ENCODE measurements at places on chromosomes 3 and 15.
A peak's percentile ranks its signal among the peaks of the same experiment; 100 is the strongest.

GRCh38 chr3:38643090-38643489 is 6.4 kb downstream of the SCN5A start:
- no peak for DNase-seq

GRCh38 chr3:62167566-62168262 is 205.6 kb downstream of the FEZF2 start:
- DNase-seq = no peak

- no peak for DNase-seq
Measured at GRCh38 chr3:48405971-48406370, 23.9 kb downstream of the PLXNB1 start.

GRCh38 chr3:6753536-6753935 is 107.4 kb upstream of the GRM7 start:
- no peak for DNase-seq

- DNase-seq = no peak
Measured at GRCh38 chr3:37993067-37993455, 2.5 kb downstream of the VILL start.

GRCh38 chr3:173399044-173399443 is 1.5 kb downstream of the NLGN1 start:
- no peak for DNase-seq

GRCh38 chr3:160546727-160547126 is 18.6 kb downstream of the KPNA4 start:
- no peak for DNase-seq

DNA sequence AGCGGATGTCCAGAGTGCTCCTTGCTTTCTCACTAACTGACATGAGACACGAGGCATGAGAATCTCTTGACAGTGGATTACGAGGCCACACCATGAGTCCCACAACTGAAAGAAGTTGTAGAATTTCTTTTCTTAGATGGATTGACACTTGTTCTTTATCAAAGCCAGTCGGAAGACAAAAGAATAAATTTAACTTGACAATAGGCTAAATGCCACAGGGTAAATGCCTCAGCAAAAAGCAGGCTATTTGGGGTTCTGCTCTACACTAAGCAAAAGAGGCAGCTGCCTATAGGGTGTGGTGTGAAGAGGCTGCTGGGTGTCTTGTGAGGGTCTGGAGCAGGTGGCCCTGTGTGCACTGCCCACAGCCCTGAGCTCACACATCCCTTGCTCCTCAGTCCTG is 135.1 kb upstream of the SEMA6D start:
- no peak for DNase-seq

DNA sequence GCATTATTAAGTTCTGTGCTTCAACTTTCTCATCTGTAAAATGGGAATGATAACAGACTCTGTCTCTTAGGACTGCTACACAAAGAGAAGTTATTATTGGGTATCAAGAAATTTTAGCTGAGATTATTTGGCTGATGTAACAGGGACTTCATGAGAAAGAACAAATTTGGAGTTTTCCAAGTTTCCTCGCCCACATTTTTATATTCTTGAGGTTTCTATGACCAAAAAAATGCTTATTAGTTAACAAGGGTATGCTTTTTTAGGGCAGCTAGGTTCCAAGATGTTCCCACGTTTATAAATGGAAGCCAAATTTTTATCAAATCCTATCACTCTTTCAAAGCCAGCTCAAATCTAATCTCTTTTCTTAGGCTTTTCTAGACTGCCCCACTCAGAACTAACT is 50.6 kb upstream of the C3orf80 start:
- DNase-seq = no peak

GRCh38 chr3:61574854-61575253 is 13.5 kb downstream of the PTPRG start:
- DNase-seq = no peak

- no peak for DNase-seq
Measured at GRCh38 chr3:183275418-183275817, 22.4 kb downstream of the B3GNT5 start.

GRCh38 chr15:99017322-99017701 is 9.7 kb upstream of the PGPEP1L start:
- no peak for DNase-seq

- DNase-seq = no peak
Measured at GRCh38 chr3:122977746-122978466, 49.7 kb downstream of the SEMA5B start.

DNA sequence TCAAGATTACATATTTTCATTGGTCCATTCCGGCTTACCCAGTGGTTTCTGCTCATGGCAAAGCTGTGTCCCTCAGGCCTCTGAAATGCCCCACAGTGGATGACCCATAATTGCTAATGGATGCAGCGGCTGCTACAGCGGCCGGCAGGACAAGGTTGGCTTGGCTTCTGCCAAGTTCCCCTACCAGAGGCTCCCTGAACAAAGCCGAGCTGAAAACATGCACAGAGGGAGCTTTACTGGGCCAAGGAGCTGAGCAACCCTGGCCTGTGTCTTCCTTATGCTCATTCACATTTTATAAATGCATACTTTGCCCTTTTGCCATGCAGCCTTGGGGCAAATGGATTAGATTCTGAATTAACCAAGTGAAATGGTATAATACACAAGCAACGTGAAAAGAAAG is 150.5 kb downstream of the NTRK3 start:
- DNase-seq = no peak

DNA sequence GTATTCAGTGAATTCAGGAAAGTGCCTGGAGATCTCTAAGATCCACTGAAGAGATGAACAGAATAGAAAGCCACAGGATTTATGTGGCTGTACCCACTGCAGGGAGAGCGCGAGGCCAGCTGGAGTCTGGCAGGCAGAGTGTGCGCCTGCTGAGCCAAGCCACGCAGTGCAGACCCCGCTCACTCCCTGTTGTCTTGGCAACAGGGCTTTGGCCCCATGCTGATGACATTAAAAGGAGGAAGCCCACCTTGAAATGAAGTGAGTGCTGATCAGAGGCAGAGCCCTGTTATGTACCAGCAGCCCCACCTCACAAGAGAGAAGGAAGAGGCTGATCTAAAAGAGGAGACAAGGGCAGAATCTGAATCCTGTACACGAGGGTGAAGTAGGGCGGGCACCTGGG is 36.7 kb downstream of the PXYLP1 start:
- no peak for DNase-seq

DNA sequence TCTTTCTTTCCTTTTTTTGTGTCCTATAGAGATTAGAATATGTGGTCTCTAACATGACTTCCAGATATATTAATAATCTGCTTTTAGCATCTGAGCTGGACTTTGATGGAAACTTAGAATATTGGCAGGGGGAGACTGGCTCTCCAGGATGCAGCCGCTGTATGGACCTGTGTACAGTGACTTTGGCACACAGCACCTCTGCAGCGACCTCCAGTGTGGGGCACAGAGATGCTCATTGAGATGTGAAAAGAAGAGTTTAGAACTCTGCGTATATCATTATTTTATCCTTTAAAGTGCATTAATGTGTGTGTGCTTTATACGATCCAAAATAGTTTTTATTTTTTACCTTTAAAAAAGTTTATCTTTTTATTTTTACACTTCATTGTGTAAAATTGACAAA is 18.3 kb downstream of the CFAP161 start:
- DNase-seq = no peak

GRCh38 chr15:49718846-49719245 is 98.0 kb downstream of the DTWD1 start:
- DNase-seq = no peak

DNA sequence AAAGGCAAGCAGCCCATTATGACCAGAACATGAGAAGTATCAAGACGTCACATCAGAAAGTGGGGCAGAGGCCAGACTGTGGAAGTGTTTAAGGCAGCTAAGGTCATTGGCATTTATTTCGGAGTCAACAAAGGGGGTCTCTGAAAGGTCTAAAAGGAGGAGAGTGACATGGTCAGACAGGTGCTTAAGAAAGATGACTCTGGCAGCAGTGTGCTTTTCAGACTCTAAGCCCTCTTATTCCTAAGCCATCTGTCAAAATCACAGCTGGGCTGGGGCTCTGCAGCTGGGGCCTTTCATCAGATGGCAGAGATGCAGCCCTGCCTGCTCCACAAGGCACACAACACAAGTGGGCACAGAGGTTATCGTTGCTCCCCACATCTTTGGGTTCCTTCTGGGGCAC is 14.0 kb downstream of the FBXL22 start:
- no peak for DNase-seq

DNA sequence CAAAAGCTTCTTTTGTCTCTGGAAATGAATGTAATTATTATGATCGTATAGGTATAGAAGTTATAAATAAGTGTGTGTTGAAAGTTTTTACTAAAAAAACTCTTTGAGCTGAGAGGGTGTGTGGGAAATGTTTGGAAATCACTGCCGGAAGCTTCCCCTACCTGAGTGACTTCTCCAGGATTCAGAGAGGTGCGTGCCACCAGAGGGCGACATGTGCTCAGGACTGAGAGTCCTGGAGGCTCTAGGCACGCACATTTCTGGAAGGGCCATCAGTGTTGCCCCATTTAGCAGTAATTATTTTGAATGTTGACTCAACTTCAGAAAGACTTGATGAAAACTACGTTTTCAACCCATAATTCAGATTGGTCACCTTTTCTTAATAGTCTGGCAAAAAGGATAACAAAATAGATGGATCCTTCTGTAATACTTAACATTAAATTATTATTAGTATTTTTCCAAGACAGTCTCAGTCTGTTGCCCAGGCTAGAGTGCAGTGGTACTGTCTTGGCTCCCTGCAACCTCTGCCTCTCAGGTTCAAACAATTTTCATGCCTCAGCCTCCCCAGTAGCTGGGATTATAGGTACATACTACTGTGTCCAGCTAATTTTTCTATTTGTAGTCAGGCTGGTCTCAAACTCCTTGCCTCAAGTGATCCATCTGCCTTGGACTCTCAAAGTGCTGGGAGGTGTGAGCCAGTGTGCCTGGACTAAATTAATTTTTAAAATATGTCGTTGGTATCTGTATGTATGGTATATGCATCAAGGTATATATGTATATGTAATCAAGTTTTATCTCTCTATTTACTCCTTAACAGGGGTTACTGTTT is 34.5 kb downstream of the GPR171 start:
- peak; percentile 60 for DNase-seq

- no peak for DNase-seq
Measured at GRCh38 chr3:52240059-52240885, 1.3 kb upstream of the TWF2 start.

GRCh38 chr15:90266485-90266884 is 1.0 kb downstream of the NGRN start:
- DNase-seq = no peak

DNA sequence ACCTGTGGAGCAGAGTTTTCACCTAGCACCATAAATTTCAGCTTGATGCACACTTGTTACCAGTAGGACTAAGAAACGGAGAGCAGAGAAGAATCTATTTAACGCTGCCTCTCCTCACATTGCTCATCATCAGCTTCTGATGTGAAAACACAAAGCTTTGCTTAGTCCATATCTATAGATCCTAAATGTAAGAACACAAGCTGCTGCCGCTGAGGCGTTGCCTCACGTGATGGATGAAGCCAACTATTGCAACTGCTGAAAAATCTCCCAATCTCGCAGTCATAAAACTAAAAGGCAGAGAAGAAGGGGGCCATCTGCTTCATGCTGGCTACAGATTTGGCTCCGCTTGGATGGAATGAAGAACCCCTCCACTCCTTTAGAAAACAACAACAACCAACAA is 42.7 kb downstream of the CADPS start:
- DNase-seq = no peak

DNA sequence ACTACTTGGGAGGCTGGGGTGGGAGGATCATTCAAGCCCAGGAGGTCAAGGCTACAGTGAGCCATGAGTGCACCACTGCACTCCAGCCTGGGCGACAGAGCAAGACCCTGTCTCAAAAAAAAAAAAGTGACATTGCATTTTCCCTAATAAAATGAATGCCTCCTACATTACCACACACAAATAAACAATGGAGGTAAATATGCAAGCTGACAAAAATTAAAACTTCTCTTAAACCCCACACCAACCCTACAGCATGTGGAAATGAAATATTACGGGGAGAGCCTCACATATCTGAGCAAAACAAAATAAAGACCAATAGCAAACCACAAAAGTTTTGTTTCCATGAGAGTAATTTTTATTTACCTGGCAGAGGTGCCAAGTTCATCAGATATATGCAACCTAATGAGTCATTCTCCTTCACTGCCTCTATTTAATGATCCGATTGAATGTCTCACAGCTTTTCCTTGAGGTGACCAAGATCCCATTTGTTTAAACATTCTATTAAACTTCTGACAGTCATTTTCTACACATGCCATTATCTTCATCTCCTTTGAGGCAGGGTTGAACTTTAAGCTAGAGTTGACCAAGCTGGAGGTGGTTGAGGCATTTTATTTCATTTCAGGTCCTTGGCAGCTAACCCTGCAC is 9.4 kb upstream of the CAV3 start:
- DNase-seq = no peak

DNA sequence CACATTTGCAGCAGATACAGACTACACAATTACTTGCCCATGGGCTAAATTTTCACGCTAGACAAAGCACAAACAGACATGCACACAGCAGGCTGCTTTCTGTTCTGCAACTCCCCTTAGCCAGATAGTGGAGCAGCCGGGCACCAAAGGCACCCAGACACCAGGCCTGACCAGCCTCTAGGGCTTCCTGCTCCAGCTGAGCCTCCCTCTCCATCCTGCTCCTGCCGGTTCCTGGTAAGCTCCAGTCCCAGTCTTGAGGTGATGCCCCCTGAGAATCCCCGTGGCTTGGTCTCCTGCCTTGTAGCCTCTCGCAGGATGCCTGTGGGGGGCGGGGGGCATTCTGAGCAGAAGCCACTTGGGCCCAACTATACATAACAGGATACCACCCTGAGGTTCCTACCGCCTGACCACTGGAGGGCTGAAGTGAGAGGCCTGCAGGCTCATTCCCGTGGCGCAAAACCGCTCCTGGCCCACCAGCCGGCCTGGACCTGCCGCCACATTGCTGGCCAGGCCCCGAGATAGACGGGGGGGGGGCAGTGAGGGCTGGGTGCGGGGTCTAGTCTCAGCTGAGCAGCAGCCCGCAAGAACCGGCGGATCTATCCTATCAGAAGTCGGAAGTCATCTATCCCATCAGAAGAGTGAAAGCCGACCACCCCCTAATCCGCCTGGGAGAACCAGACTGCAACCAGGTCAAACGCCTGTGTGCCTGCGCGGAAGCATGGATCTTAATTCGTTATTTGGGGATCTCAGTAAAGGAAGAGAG is 3.9 kb downstream of the FOXL2 start:
- no peak for DNase-seq

DNA sequence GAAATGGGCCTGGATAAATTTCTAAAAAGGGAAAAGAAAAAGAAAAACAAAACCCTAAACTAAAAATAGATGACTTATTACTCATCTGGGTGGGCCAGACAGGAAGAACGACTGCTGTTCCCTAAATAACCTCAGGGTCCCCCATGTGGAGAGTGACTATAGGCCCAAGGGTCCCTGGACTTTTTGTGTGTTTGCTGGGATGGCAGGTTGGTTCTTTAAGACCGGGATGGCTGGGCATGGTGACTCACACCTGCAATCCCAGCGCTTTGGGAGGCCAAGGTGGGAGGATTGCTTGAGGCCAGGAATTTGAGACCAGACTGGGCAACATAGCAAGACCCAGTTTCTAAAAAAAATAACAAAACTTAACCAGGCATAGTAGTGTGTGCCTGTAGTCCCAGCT is 43.8 kb upstream of the TRA2B start:
- DNase-seq = no peak
